CD4-positive, alpha-beta T cell treated with Interleukin-17A for 1 hour (primary cell): ENCODE measurements at places on chromosomes 11 and 22.

DNA sequence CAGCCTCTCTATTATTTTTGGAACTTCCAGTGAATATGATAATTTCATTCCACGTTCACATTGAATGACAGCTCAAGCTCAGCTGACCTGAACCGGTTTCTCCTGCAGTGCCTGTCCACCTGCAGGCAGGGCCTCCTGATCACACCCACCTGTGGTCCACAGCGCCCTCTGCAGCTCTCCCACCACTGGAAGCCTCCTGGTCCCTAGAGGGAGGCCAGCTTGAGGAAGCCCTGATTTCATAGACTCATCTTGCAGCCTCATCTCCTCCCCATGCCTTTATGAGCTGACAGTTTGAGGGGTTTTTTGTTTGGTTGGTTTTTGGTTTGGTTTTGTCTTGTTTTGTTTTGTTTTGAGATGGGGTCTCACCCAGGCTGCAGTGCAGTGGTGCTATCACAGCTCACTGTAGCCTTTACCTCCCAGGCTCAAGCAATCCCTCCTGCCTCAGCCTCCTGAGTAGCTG is 29.9 kb upstream of the MALAT1 start:
- peak; percentile 73 for DNase-seq

- no peak for DNase-seq
Measured at GRCh38 chr22:30648825-30649224, 13.2 kb downstream of the SLC35E4 start.

- no peak for DNase-seq
Measured at GRCh38 chr11:45093761-45094455, 52.5 kb upstream of the PRDM11 start.

- no peak for DNase-seq
Measured at GRCh38 chr11:122691549-122692150, 36.1 kb downstream of the UBASH3B start.

DNA sequence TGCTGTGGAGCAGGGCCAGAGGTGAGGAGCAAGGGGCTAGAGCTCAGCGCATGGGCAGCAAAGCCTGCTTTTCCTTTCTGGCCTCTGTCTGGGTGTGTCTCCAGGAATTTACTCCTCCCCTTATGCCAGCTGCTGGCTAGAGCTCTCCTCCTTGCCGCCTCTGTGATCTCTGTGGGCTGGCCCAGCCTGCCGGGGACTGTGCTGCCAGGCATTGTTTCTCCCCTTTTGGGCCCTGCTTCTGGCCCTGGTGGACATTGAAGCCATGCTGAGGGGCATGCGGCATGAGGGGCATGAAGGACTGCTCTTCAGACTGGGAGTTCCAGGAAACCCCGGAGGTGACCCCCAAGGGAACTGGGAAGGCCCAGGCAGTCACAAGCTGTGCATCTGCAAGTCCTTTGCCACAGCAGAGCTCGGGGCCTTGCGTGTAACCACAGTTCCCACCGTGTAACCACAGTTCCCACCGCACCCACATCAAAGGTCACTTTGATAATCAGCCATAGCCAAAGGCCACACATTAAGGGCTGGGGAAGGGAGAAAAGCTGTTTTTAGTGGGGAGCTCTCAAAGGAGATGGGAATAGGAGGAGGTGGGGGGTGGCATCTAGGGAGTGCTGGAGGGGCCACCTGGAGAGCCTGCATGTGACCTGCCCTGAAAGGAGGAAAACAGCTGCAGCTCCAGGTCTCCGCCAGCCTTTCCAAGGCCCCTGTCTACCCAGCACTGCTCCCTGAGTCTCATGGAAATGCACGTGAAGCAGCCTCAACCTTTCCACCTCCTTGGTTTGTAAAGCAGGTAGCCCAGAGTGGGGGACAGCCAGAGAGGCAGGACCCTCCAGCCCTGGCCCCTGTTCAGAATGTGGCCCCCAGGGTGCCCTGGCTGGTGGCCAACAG is 62.3 kb downstream of the PPFIBP2 start:
- DNase-seq, result peak; percentile 36

DNA sequence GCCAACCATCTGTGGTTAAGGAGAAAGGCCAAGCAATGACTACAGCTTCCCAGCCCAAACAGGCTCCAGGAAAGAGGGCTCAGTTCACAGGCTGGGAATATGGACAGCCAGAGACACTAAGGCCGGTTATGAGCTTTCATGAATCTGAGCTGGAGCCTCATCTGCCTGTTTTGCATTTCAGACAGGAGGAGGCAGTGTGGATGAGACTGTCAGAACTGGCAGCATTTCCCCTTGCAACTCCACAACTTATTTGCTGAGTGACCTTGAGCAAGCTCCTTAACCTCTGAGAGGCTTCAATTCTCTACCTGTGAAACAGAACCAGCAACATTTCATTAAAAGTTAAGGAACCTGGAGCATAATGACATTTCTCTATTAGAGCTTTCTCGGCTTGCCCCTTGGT is 264.0 kb downstream of the ETS1 start:
- DNase-seq, result peak; percentile 79
